Hepatocyte (in vitro differentiated cells): ENCODE measurements at places on chromosomes 11 and 22.

- DNase-seq, result no peak
Measured at GRCh38 chr11:64857485-64857884, 13.0 kb upstream of the CDC42BPG start.

DNA sequence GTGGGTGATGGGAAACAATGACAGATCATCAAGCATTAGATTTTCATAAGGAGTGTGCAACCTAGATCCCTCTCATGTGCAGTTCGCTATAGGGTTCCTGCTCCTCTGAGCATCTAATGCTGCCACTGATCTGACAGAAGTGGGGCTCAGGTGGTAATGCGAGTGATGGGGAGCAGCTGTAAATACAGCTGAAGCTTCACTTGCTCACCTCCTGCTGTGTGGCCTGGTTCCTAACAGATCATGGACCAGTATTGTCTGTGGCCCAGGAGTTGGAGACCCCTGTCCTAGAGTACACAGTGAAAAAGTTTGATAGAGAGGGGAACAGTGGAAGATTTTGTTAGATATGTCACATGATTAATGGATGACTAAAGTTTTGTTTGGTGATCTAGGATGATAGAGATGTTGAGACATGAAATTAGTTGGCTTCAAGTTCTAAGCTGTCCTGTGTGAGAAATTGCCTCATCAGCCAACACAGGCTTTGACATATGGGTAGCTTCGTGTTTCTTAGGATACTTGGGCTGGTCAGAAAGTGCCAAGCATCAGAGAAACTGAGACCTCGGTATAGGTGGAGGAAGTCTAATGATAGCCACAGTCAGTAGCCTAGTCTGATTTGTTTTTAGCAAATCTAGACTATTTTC lies 47.4 kb downstream of the ARHGEF12 start:
- DNase-seq, result no peak

DNA sequence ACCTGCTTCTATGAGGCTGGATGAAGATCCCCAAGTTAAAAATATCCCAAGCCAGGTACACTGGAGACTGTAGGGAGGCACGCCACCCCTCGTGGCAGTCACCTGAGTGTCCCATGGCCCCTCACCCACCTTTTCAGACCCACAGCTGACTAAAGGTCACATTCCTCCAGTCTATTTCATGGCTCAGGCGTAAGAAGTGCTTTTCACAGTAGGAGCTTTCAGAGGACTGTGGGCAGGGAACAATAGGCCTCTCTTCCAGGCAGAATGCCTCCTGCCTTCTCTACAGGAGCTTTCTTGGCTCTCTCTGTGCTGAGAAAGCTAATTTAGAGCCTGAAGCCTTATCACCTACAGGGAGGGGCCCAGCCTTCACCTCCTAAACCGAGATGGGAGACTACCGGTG lies 73.8 kb downstream of the C11orf58 start:
- peak; percentile 23 for DNase-seq

- no peak for DNase-seq
Measured at GRCh38 chr11:47889714-47890441, 41.7 kb upstream of the NUP160 start.

DNA sequence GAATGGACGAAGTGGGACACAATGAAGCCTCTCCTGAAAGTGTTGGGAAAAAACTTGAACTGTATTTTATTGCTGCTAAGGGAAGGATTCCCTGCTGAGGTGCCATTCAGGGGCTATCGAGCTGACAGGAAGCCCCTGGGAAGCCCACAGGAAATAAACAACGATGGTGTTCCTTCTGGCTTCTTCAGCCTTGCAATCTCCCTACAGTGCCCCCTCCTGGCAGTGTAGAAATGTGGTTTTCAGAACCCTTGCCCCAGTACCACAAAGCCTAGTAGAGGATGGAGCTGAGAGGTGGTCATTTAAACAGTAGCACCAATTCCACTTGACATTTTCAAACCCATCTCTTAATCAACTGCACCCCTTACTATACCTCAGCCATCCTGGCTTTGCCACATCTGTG lies 676.7 kb upstream of the ARHGAP42 start:
- no peak for DNase-seq

GRCh38 chr11:267491-267994 lies 10.7 kb upstream of the NLRP6 start:
- no peak for DNase-seq

DNA sequence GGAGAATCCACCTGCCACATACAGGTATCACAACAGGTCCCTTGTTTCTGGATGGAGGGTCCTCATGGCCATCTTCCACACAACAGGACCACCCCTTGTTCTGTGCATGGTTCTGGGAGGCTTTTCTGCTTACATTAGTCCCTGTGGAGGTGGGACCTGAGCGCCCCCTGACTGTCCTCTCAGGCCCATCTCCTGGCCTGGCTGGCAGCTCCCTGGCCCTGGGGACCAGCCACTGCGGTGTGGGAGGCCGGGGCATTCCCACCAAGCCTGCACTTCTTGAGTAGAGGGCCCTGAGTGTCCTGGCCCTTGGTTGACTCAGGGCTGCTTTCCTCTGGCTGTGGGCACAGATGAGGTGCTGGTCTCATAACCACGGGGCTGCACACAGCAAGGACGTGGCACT lies 5.0 kb downstream of the COX8A start:
- DNase-seq, result no peak
